Naive B cell (primary cell): ENCODE measurements at places on chromosomes 5 and 9. TPM values are rescaled to one million over a fixed set of nuclear protein-coding genes. Genes with fewer than 3 reads are reported as not detected.

DNA sequence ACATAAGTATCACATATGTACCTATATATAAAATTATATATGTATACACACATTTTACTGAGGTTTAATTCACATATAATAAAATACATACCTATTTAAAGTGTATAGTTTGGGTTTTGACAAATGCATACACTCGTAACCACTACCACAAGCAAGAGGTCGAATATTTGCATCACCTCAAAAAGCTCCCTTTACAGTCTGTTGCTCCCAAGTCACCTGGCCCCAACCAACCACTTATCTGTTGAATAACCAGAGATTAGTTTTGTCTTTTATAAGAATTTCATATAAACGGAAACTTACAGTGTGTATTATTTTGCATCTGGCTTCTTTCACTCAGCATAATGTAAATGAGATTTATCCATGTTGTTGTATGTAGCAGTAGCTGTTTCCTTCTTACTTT, 218.9 kb downstream of the MAT2B start:
- H3K27ac ChIP-seq, result no peak overlapping the region
- H3K4me3 ChIP-seq, result no peak overlapping the region
- no peaks in the 10 kb centered on the region for H3K36me3 ChIP-seq
- no peaks in the 10 kb centered on the region for H3K27me3 ChIP-seq
- H3K4me1 ChIP-seq, result peaks cover 23% of the 10 kb centered on the region

DNA sequence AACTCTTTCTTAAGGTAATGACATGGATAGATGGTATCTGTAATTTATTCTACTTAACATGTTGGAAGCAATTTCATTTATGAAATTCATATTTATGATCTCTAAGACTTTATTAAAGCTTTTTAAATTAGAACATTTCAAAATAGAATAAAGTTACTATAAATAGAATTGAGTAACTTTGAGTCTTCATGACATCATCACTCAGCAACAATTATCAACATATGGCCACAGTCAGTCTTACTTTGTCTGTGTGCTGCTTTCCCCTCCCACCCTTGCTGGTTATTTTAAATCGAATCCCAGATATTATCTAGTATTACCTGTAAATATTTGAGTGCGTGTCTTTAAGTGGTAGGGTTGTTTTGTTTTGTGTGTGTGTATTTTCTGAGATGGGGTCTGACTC, 65.2 kb downstream of the IPO11 start:
- peaks cover 5% of the 10 kb centered on the region for H3K4me1 ChIP-seq
- H3K27me3 ChIP-seq, result no peaks in the 10 kb centered on the region
- H3K4me3 ChIP-seq, result no peak overlapping the region
- no peaks in the 10 kb centered on the region for H3K36me3 ChIP-seq
- H3K27ac ChIP-seq, result no peak overlapping the region

GRCh38 chr5:98503616-98504015, 269.8 kb upstream of the RGMB start:
- H3K27ac ChIP-seq, result no peak overlapping the region
- H3K4me3 ChIP-seq, result no peak overlapping the region
- DNase-seq, result no peak
- H3K4me1 ChIP-seq, result no peaks in the 10 kb centered on the region
- H3K27me3 ChIP-seq, result no peaks in the 10 kb centered on the region
- H3K36me3 ChIP-seq, result no peaks in the 10 kb centered on the region

DNA sequence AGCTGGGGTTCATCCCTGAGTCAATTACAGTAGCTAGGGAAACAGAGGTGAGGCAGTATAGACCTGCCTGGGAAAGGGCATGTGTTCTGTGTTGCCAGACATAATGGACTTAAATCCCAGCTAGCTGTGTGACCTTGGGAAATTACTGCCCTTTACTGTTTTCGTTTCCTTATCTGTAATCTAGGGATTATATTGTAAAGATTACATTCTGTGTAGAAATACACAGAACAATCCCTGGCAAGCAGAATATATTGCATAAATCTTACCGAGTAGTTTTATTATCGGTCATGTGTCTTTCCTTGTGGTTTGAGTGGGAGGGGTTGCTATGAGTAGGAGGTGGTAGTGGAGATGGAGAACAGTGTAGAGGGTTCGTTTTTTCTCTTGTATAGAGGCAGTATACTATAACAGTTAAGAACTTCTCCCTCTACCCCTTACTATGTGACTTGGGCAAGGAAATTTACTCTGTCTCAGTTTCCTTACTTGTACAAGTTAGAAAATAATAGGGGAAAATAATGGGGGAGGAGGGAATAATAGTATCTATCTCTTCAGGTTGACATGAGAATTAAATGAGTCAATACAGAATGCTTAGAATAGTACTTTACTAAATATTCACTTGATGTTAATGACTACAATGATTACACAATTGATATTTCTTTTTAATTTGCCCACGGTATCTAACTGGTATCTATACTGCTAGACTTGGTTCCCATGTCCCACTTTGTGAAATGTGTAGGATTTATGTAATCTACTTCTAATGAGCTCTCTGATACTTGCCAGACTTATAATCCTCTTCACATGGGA, 7.1 kb upstream of the DMXL1 start:
- peaks cover 20% of the 10 kb centered on the region for H3K4me1 ChIP-seq
- no peak overlapping the region for H3K4me3 ChIP-seq
- H3K36me3 ChIP-seq, result no peaks in the 10 kb centered on the region
- no peaks in the 10 kb centered on the region for H3K27me3 ChIP-seq

- no peak for DNase-seq
- H3K27ac ChIP-seq, result no peak overlapping the region
- peaks cover 5% of the 10 kb centered on the region for H3K36me3 ChIP-seq
These were observed 1.2 kb upstream of the PHYHD1 start for GRCh38 chr9:128919402-128920089.

The FIBCD1 gene
- polyA plus RNA-seq, result not detected

- no peak for DNase-seq
- no peaks in the 10 kb centered on the region for H3K27me3 ChIP-seq
- peak overlapping the region; percentile 91 for H3K27ac ChIP-seq
- H3K36me3 ChIP-seq, result no peaks in the 10 kb centered on the region
- H3K4me1 ChIP-seq, result peaks cover 86% of the 10 kb centered on the region
These were observed 29.3 kb downstream of the TNFAIP8 start for GRCh38 chr5:119385136-119385535.

DNA sequence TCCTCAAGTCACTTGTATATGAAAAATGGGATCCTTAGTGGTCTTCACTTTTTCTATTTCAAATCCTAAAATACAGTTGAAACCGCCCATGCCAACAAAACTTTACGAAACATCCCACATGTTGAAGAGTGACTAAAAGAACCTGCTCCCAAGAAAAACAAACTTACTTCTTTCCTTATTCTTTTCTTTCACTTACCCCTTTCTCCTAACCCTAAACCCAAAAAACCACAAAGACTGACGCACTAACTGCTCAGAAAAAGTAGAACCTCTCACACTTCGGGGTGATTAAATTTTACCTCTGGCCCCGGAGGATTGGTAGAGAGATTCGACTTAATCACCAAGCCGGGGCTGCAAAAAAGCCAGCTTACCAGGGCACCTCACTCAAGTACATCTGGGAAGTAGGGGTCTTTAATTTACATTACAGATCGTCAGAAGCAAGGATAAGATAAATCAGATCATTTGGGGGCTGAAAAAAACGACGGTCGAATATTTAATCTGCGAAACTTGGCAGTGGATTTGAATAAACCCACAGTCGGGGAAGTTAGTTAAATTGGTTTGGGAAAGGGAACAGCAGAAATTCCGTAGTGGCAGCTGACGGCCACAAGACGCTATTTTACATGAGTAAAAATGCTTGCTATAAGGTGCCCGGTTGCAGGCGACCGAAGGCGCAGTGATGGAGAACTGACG, 1.3 kb downstream of the CDO1 start:
- H3K36me3 ChIP-seq, result no peaks in the 10 kb centered on the region
- DNase-seq, result no peak
- H3K27ac ChIP-seq, result no peak overlapping the region
- peaks cover 81% of the 10 kb centered on the region for H3K27me3 ChIP-seq
- H3K4me1 ChIP-seq, result peaks cover 18% of the 10 kb centered on the region
- H3K4me3 ChIP-seq, result peak overlapping the region; percentile 78

The SLC27A6 gene
- polyA plus RNA-seq, result not detected

GRCh38 chr5:15966651-15967050, 212.9 kb downstream of the MARCHF11 start:
- DNase-seq, result no peak
- H3K27me3 ChIP-seq, result no peaks in the 10 kb centered on the region
- no peak overlapping the region for H3K27ac ChIP-seq
- H3K4me3 ChIP-seq, result no peak overlapping the region
- no peaks in the 10 kb centered on the region for H3K36me3 ChIP-seq

GRCh38 chr9:108182950-108183381, 672.8 kb downstream of the ACTL7B start:
- peaks cover 26% of the 10 kb centered on the region for H3K27me3 ChIP-seq
- H3K36me3 ChIP-seq, result no peaks in the 10 kb centered on the region
- no peak overlapping the region for H3K4me3 ChIP-seq
- no peak for DNase-seq

The PRR7 gene
- polyA plus RNA-seq, result 23.0 TPM

The CAMSAP1 gene
- not detected for polyA plus RNA-seq

DNA sequence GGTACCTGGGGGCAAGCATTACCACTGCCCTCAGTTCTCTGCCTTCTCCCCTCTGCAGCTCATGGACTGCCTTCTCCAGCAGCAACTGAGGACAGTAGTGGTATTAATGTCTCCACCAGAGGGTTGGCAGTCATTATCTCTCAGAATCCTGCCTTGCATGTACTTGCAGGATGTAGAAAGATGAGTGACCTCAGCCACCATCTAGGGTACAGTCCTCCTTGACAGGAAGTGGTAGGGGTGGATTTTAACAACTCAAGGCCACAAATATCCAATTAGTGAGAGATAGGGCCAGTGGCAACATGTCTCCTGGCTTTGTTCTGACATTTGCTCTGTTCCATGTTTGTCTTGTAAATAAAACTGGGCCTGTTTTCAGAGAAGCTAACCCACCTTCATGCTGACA, 47.2 kb downstream of the F2R start:
- no peak overlapping the region for H3K27ac ChIP-seq
- peaks cover 4% of the 10 kb centered on the region for H3K27me3 ChIP-seq
- H3K4me3 ChIP-seq, result no peak overlapping the region
- no peaks in the 10 kb centered on the region for H3K36me3 ChIP-seq

The SLC45A2 gene
- not detected for polyA plus RNA-seq

- DNase-seq, result no peak
- H3K27ac ChIP-seq, result no peak overlapping the region
- H3K27me3 ChIP-seq, result no peaks in the 10 kb centered on the region
- H3K36me3 ChIP-seq, result peaks cover 4% of the 10 kb centered on the region
- H3K4me3 ChIP-seq, result no peak overlapping the region
These were observed 7.9 kb downstream of the TXN start for GRCh38 chr9:110248361-110248760.

GRCh38 chr9:89494199-89494598, 3.7 kb downstream of the SEMA4D start:
- H3K4me3 ChIP-seq, result peak overlapping the region; percentile 67
- DNase-seq, result no peak
- no peaks in the 10 kb centered on the region for H3K36me3 ChIP-seq
- H3K4me1 ChIP-seq, result peaks cover 91% of the 10 kb centered on the region
- H3K27ac ChIP-seq, result peak overlapping the region; percentile 24
- no peaks in the 10 kb centered on the region for H3K27me3 ChIP-seq

GRCh38 chr5:75568202-75568601, 43.1 kb upstream of the ANKDD1B start:
- H3K27me3 ChIP-seq, result no peaks in the 10 kb centered on the region
- no peak for DNase-seq
- peaks cover 28% of the 10 kb centered on the region for H3K4me1 ChIP-seq
- H3K36me3 ChIP-seq, result peaks cover 22% of the 10 kb centered on the region

GRCh38 chr5:146816775-146817387, 61.7 kb downstream of the PPP2R2B start:
- no peaks in the 10 kb centered on the region for H3K36me3 ChIP-seq
- H3K27ac ChIP-seq, result no peak overlapping the region
- peaks cover 4% of the 10 kb centered on the region for H3K4me1 ChIP-seq
- H3K27me3 ChIP-seq, result no peaks in the 10 kb centered on the region

- H3K36me3 ChIP-seq, result peaks cover 11% of the 10 kb centered on the region
- peak within 1 kb of the TSS; percentile 88 for H3K27ac ChIP-seq
- H3K4me3 ChIP-seq, result peak within 1 kb of the TSS; percentile 81
- no peaks in the 10 kb centered on the region for H3K27me3 ChIP-seq
- peak; percentile 52 for DNase-seq
- peaks cover 10% of the 10 kb centered on the region for H3K4me1 ChIP-seq
These were observed at the start of gene LHFPL2 for GRCh38 chr5:78648359-78649210. Gene LHFPL2, minus strand, starts transcription at chr5:78648772. Its CDS starts 138,559 bp downstream, at chr5:78510213.

The EPB41L4A gene
- 1.6 TPM for polyA plus RNA-seq

DNA sequence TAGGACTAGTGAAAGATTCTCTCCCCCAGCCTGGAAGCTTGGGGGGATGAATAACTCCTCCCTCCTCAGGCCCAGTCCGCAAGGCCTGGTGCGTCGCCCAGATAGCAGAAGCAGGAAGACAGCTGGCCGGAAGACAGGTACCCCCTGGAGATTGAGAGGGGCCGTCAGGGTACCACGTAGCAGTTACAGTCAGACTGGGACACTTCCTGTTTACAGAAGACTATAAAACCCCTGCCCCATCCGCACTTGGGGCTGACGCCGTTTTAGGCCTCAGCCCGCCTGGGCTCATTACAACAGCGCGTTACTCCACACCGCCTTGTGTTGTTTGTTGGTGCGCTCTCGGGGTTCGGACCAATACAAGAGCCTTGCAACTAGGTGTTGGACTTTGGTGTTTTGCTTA, 15.4 kb downstream of the SEMA6A start:
- no peaks in the 10 kb centered on the region for H3K36me3 ChIP-seq
- H3K4me3 ChIP-seq, result no peak overlapping the region
- no peaks in the 10 kb centered on the region for H3K27me3 ChIP-seq
- DNase-seq, result no peak
- H3K4me1 ChIP-seq, result peaks cover 16% of the 10 kb centered on the region

- no peaks in the 10 kb centered on the region for H3K36me3 ChIP-seq
- DNase-seq, result no peak
- peaks cover 31% of the 10 kb centered on the region for H3K27me3 ChIP-seq
- H3K27ac ChIP-seq, result no peak overlapping the region
- H3K4me1 ChIP-seq, result peaks cover 5% of the 10 kb centered on the region
These were observed 1.2 kb downstream of the BNC2 start for GRCh38 chr9:16869131-16869881.

DNA sequence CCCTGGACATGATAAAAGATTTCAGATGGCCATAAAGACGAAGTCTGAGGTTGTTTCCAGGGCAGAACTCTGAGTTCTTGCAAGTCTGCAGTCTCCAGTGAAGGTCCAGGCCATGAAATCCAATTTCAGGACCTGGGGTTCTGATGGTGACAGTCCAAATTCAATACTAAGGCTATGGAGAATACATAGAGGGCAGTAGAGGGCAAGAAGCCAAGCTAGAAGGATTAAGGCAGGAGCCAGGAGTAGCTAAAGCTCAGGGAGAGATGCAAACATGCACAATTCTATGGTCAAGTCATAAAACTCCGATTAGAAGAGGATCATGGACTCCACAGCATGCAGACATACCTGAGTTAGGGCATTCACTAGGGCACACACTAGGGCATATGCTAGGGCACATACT, 11.4 kb downstream of the SLIT3 start:
- no peak overlapping the region for H3K4me3 ChIP-seq
- H3K27me3 ChIP-seq, result peaks cover 4% of the 10 kb centered on the region
- no peak overlapping the region for H3K27ac ChIP-seq

The HK3 gene
- polyA plus RNA-seq, result 0.40 TPM
